Ureter (tissue), 1 donor: ENCODE measurements at places on chromosomes 6 and 20.

DNA sequence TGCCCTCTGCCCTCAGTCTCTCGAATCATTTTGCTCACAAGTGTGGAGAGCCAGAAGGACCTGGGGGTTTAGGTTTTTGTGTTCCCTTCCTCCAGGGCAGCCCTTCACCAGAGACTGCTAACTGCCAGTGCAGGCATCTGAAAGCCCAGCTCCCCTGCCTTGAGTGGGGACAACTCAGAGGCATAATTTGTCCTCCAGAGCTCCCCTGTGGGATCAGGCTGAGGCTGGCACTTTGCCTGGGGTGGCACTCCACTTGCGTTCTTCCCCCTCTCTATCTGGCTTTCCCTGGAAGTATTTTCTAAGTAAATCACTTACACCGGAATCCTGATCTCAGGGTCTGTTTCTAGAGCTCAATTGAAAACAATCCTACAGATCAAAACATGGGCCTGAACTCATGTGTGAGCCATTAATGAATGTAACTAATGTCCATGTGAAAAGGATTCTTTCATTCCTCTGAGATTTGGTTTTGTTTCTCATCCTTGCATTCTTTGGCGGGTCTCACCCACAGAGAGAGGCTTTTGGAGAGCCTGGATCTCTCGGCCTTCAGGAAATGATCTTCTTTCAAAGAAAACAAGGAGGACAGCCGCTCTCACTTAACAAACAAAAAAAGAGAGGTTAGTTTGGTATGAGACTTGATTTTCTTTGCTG, 125.7 kb upstream of the RIPOR2 start:
- DNase-seq: no peak

DNA sequence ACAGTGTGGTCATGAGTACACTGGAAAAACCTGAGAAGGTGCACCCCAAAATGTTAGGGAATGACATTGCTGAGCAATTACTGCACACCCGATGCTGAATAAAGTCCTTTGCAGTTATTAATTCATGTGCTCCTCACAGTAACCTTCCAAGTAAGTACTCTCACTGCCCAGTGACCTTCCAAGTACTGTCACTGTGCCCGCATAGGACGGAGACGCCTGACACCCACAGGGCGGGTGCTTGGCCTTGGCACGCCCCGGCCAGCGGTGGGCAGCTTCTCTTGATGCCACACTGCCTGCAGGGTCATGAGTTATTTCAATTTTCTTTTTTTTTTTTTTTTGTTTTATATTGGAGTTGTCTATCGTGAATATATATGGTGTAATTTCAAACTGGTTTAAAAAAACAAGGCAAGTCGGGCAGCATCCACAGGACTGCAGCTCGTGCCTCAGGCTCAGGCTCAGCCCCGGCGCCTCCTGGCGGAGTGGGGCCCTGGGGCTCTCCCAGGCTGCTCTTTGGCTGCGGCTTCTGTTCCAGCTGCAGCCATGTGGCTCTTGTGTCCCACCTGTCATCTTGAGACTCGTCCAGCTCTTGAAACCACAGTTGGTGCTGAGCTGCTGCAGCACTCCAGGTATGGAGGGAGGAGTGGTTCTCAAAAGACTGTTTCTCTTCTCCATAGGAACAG, 27.0 kb downstream of the PNLDC1 start:
- no peak for DNase-seq

- DNase-seq: no peak
These were observed 46.6 kb downstream of the HDAC2 start for GRCh38 chr6:113924312-113924723.

DNA sequence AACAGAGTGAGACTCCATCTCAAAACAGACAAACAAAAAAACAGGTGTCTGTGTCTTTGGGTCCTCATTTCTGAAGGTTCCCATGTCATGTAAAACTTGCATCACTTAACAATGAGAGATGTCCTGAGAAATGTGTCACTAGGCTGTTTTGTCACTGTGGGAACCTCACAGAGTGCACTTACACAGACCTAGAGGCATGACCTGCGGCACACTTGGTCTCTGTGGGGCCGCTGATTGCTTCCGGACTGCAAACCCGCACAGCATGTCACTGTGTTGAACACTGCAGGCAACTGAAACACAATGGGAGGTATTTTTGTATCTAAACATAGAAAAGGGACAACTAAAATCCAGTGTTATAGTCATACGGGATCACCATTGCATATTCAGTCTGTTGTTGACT, 42.3 kb upstream of the TMEM181 start:
- no peak for DNase-seq

DNA sequence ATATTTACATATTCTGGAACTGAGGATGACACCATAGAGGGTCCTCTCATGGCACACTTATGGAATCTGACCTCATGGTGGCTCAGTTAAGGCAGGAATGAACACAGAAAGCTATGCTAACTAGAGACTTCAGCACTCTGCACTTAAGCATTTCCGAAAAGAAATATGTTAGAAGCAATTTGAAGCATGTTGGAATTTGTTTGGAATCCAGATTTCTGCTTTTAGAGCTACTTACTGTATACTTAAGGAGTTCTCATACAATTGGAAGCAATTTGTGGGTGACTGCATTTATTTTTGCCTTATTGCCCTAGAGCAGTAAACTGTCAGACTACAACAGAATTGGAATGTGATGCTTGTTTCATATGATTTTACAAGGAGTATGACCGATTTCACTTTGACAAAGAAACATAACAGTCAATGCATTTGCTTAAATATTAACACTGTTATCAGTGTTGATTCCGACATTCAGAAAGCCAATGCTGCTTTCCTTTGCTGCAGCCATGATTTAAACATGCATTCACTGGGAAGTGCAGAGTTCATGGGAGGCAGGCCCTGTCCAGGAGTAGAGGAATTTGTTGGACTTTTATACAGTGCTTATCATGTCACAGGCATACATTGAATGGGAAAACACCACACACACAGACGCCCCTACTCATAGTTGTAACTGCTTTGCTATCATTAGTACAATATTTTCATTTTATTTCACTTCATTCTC, 244.4 kb downstream of the SAMD5 start:
- DNase-seq: no peak

GRCh38 chr6:91437315-91437729, 850.5 kb upstream of the MAP3K7 start:
- DNase-seq: no peak
